Activated CD4-positive, alpha-beta T cell treated with anti-CD3 and anti-CD28 coated beads for 1 hour (primary cell): ENCODE measurements at places on chromosomes 6 and 20.

- DNase-seq: no peak
Measured at GRCh38 chr6:45648262-45648620, 270.5 kb upstream of the SUPT3H start.

- no peak for DNase-seq
Measured at GRCh38 chr6:907928-908327, 215.0 kb upstream of the EXOC2 start.

GRCh38 chr6:166304106-166304505 is 4.1 kb downstream of the PRR18 start:
- DNase-seq: no peak

DNA sequence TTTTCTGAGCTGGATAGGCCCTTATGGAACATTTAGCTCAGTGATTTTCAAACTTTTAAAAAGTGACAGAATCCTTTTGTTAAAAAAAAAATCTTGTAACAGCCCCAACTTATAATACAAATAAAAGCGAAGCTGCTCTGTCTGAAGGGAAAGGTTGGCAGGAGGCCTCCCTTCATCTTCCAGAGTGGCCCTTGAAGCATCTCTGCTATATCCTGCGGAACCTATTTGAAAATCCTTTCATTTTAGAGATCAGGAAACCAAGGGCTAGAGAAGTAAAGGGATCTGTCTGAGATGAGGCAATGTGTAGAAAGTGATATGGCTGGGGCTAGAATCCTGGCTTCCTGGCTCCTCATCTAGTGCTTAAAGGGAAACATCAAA is 107.8 kb downstream of the UBE3D start:
- DNase-seq: no peak

DNA sequence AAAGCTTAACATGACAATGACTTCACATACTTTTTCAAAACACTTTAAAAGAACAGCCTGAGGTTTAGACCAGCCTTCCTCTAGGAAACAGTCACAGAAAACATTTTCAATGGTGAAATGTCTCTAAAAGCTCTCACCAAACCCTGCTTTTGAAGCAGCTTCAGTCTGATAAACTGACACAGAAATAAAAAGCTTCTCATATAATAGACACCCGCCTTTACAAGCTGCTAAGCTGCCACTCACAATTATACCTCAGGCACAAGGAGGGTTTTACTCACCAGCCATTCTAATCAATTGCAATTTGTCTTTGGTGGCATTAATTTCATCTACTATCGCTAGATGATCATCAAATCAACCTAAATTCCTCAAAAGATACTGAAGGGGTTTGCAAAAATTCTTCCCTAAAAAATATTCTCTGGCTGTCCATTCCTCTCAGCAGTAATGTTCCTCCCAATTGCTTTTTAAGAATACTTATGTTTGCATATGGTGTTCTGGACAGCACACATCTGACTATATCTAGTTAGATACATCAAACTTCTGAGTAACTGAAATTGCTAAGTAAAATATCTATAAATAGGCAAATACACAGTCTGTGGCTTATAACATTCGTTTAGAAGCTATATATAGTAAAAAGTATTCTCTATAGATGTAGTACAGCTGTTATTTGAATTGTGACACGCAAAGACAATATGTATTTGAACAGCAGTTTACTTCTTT is 29.4 kb downstream of the KIF13A start:
- DNase-seq: no peak

GRCh38 chr6:143963158-143963919 is 44.7 kb downstream of the PLAGL1 start:
- no peak for DNase-seq

DNA sequence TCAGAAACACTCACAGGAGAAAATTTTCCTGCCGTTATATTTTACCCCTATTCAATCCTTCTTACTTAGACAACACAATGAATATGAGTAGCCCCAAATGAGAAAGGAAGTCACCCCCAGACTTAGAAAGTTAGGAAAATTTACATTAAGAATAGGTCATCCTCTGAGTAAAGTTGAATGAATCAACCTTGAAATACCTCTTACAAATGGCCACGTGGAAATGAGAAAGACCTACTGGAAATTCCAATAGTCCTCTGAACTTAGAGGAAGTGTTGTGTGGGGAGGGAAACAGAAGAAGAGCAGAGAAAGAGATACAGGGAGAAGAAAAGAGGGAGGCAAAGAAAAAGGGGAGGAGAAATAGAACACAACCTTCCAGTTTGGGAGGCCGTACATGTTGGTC is 43.7 kb downstream of the PHACTR1 start:
- no peak for DNase-seq
